ENCODE measurements at places on chromosomes 3 and 15.

- DNase-seq = no peak
Observed at GRCh38 chr3:27503526-27503925, 19.3 kb upstream of the SLC4A7 start.

DNA sequence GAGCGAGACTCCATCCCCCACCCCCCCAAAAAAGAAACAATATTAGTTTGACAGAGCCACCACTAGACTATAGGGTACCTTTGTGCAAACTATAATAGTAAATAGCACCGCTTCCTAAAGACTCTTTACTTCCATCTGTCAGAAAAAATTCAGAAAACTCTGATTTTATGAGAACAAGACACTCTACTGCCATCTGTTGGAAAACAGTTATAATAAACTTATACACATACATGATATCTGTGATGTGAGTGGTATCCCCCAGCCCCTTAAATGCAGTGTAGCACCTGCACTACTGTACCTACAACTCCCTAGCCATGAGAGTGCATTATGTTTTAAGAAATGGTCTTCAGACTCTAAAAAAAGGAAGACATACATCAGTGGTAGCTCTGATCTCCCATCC, 47.1 kb upstream of the CTDSPL start:
- no peak for DNase-seq

- DNase-seq = no peak
Observed at GRCh38 chr3:25018909-25019308, 409.2 kb upstream of the RARB start.

DNA sequence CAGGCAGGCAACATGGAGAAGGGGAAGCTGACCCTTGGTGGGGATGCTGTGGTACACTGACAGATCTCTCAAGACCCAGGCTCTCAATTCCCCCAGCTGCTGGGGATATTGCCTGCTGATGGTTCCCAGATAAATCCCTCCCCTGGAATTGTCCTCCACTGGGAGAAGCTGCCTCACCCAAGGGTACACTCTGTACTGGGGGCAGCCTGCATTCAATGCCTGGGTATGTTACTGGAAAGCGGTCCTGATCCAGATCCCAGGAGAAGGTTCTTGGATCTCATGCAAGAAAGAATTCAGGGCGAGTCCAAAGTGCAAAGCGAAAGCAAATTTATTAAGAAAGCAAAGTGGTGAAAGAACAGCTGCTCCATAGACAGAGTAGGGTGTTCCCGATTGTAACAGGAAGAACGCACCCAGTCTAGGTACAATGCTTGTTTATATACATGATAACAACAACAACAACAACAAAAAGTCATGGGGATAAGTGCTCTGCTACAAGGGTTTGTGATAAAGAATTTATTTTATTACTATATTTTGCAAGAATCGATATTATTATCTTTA, 591.5 kb upstream of the ADAMTS9 start:
- DNase-seq = no peak

GRCh38 chr3:12946649-12947316, 105.4 kb upstream of the RPL32 start:
- no peak for DNase-seq

DNA sequence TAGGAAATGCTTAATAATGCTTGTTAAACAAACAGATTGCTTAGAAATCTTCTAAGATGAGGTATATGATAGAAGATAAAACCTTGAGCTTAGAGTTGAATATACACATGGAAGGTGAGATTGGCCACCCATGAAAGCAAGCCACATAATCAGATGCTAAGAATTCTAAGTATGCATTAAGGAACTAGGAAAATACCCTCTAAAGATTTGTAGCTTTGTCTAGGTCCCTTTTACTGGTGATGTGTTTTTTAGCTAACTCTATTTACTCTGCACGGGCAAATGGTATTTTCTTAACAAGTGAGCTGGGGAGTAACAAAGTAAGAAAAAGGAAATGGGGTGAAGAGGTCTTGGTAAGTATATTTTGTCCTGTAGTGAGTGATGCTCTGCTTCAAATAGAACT, 310.3 kb downstream of the OXSM start:
- DNase-seq = no peak

DNA sequence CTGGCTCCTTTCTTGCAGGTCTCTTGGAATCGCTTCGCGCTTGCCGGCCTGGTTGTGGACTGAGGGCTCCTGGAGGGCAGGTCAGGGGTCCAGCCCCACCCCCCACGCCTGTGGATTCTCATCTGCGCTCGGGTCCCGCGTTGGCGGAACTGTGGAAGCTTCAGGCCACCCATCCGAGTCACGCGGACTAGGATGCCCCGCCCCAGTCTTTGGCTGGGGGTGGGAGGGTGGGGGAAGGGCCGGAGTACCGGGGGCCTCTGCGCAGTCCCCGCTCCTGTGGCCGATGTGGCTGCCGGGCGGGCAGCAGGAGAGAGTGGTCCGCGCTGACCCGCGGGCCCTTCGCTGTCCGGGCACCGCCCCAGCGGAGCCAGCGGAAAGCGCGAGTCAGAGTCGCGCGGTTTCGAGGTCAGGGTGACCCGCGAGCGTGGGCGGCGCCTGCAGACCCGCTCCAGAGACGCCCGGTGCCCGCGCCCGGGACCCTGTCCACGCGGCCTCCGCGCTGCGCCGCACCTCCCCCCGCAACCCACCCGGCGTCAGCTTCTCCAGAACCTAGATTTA, 114.2 kb downstream of the KLF13 start:
- no peak for DNase-seq

DNA sequence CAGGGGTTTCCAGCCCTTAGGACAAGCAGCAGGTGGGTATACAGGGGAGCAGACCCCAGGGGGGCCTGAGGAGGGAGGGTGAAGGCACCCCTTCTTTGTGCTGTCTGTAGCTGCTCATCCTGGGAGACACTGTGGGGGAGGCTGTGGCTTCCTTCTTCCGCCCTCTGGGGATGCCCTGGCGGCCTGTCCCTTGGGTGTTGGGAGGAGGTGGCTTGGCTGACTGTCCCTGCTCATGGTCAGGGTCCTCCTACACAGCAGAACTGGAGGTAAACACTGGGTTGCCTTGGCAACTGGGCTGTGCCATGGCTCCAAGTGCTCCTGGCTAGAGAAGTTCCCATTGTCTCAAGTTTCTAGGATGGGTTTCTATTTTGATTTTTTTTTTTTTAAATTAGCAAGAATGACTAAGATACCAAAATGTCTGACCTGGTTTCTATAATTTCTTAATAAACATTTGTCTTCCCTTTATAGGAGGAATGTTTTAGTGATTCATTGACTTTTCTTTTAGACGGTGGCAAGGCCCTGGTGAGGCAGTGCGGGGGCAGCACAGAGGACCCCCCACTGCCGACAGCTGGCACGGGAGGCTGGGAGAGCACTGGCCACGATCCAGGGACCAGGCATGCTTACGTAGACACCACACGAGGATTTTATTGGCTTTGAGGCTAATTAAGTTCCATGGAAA, 12.4 kb downstream of the KLF13 start:
- DNase-seq = no peak

DNA sequence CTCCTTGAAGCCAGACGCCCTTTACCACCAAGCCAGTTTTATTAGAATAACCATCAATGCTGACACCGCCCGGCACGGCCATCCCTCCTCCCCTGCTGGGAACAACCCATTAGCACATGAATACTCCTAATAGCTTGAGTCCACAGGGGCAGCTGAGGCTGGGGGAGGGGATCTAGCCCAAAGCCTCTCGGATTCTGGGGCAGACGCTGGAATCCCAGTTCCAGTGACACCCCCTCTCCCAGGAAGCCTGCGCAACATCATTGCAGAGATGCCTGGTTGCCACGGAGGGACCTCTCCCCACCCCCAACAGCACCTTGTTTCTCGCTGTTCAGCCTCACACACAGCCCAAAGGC, 1.2 kb upstream of the LINGO1 start:
- no peak for DNase-seq

- DNase-seq = no peak
Observed at GRCh38 chr15:29449136-29449535, 179.5 kb upstream of the NSMCE3 start.

DNA sequence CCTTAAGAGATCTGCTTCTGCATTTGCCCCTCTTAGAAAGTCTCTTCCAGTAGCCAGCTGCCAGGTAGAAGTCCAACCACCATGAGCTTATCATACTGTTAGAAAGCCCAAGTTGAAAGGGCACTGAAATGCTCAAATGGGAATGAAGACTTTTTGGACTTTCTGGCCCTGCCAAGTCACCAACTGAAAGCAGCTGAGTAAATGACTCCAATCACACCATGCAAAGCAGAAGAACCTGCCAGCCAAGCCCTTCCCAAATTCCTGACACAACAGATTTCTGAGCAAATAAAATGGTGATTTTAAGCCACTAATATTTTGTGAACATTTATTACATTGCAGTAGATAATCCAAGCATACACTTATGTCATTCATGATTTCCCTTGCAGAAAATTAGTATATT, 2.1 kb upstream of the CMTM8 start:
- DNase-seq = no peak

DNA sequence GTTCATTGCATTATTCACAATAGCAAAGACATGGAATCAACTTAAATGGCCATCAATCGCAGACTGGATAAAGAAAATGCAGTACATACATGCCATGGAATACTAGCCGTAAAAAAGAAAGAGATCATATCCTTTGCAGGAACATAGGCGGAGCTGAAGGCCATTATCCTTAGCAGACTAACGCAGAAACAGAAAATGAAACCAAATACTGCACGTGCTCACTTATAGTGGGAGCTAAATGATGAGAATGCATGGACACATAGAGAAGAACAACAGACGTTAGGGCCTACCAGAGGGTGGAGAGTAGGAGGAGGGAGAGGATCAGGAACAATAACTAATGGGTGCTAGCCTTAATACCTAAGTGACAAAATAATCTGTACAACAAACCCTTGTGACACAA, 57.9 kb downstream of the RASA2 start:
- DNase-seq = no peak

DNA sequence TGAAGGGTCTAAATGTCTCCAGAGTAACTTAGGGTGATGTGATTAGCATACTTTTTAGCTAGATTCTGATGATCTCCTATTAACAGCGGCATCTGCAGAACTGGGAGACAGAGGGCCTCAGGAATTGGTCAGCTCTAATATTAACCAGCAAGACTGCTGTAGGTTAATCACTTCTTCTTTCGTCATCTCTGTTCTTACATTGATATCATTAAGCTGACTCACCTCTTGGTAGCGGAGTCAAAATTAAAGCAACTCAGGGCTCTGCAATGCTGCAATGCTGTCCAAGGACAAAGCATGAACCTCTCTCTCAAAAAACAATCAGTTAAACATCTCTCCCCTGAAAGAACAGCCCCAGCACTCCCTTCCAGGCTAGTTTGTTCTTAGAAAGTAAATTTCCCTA, 57.5 kb upstream of the TRA2B start:
- no peak for DNase-seq

DNA sequence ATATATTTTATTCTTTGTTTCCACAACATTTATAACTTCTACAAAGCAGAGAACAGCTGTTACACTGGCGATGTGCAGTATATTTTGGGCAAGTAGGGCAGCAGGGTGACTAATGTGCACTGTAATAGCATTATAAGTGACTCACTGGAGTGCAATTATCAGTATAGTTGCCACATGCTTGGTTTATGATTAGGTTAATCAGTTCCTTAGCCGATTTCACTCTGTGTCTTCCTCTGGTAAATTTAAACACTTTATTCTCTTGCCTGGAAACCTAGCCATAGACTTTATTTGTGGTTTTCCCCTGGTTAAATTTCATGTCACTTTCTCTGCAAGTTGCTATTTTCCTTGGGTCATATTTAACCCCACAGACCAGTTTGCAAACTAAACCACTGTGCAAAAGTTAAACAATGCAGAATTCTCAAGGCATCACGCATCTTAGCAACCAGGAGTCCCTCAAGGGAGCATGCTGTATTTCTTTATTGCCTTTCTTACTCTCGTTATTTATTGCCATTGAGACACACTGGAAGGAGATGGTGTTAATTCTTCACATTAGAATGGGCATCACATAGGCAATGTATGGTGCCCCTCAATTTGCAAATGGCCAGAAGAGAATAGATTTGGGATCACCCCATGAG, 690.2 kb upstream of the DPPA4 start:
- DNase-seq = no peak

GRCh38 chr15:49290191-49290590, 120.1 kb downstream of the GALK2 start:
- DNase-seq = no peak

DNA sequence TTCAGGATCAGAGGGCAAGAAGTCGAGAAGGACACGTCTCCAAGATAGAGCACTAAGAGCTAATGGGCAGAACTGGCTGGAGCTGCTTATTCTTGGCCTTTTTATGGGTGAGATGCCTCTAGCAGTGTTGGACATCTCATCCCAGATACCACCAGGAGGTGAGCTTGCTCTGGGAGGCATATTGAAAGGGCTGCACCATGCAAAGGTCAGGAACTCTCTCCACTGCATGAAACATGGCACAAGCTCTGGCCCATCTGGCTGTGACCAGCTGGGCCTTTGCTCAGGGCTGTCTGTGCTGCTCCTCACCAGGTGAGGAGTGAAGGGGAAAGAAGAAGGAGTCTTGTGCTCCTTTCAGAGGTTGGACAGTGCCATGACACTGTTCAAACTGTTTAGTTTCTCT, 188.7 kb downstream of the THSD4 start:
- DNase-seq = no peak

- no peak for DNase-seq
Observed at GRCh38 chr15:66261056-66261455, 7.5 kb upstream of the MEGF11 start.

- DNase-seq = no peak
Observed at GRCh38 chr3:141076797-141077571, 25.8 kb downstream of the SPSB4 start.

GRCh38 chr3:28923994-28924393, 356.9 kb upstream of the RBMS3 start:
- DNase-seq = no peak

- DNase-seq = no peak
Observed at GRCh38 chr3:169161011-169161410, 502.5 kb downstream of the MECOM start.

DNA sequence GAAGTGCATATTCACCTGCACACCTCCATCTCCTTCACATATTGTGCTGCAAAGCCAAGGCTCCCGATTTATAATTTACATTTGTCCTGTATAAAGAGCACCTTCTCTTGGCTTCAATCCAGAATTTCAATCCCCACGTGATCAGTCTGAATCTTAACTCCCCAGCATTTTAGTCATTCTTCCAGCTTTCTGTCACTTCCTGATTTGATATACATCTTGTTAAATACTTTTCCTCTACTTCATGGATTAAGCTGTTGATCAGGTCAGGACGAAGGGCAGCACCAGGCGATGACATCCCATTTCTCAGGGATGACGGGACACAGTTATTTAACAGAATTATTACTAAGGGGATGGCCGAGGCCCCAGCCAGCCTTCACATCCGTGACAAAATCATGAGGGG, 212.5 kb downstream of the EPHB1 start:
- DNase-seq = no peak

DNA sequence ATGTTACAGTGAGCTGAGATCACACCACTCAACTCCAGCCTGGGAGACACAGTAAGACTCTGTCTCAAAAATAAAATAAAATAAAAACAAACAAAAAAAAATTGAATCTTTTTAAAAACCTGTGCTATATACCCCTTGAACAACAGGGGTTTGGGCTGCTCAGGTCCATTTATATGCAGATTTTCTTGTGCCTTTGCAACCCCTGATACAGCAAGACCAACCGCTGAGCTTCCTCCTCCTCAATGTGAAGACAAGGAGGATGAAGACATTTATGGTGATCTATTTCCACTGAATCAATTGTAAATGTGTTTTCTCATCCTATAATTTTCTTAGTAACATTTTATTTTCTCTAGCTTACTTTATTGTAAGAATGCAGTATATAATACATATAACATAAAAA, 831.0 kb upstream of the ARPP21 start:
- no peak for DNase-seq

- DNase-seq = no peak
Observed at GRCh38 chr3:27923349-27924068, 201.4 kb upstream of the EOMES start.

Data from activated naive CD4-positive, alpha-beta T cell (primary cell).